CD8-positive, alpha-beta memory T cell (primary cell): ENCODE measurements at places on chromosomes 1 and 21.

DNA sequence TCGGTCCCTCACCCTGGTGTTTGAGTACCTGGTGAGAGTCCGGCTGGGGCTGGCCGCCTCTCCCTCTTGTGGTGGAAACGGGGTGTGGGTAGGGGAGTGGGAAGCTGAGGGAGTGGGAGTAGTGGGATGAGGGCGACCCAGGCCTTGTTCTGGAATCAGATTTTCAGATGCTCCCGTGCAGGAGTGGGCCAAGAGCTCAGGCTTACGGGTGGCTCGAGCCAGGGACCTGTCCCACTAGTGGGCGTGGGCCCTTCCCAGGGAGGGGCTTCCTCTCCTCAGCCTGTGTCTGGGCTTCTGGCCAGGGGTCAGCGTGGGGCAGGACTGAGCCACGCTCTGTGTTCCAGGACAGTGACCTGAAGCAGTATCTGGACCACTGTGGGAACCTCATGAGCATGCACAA, 22.0 kb downstream of the CDK18 start:
- no peak for DNase-seq
- no peaks in the 10 kb centered on the region for H3K36me3 ChIP-seq
- H3K4me3 ChIP-seq = no peak overlapping the region
- H3K4me1 ChIP-seq = no peaks in the 10 kb centered on the region
- H3K27me3 ChIP-seq = no peaks in the 10 kb centered on the region

GRCh38 chr1:86054396-86054795, 102.2 kb downstream of the COL24A1 start:
- H3K4me3 ChIP-seq = no peak overlapping the region
- no peak overlapping the region for H3K27ac ChIP-seq
- H3K36me3 ChIP-seq = no peaks in the 10 kb centered on the region
- no peak for DNase-seq
- H3K4me1 ChIP-seq = no peaks in the 10 kb centered on the region

GRCh38 chr1:46724991-46725735, 6.2 kb upstream of the EFCAB14 start:
- peak; percentile 38 for DNase-seq
- H3K27me3 ChIP-seq = peaks cover 5% of the 10 kb centered on the region
- no peak overlapping the region for H3K27ac ChIP-seq
- no peak overlapping the region for H3K4me3 ChIP-seq

DNA sequence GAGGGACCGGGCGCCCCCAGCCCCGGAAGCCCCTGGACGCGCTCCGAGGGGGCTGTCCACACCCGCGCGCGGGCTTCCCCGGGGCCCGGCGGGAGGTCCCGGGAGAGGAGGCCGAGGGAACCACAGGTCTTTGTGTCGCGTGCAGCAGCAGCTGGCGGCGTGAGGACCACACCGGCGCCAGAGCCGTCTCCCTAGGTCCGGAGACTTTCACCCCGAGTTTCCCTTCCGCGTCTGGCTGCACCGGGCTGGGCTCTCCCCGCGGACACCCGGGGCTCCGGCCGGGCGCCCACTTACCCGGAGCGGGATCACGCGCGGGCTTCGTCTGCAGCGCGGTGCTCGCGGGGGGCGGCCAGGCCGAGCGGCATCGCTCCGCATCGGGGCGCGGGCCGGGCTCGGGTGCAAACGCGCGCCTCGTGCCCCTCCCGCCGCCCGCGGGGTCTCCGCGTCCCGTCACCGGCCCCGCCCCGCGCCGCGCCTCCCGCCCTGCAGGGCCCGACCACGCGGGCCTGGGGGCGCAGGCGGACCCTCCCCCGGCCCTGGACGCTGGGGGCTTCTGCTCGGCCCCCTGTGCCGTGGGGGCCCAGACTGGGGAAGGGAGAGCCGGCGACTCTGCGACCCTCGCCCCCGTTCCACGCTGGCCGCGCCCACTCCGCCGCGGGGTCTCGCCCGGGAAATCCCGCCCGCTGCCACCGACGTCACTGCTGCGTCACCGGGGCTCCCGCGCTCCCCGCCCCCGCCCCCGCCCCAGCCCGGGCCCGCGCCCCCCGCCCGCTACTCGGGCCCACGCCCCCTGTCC, at the start of gene GNG4:
GNG4 (minus strand) TSS at position 417 of the 796 bp plus-strand sequence. CDS start 65,946 bp downstream, outside the sequence.
- H3K36me3 ChIP-seq = no peaks in the 10 kb centered on the region
- H3K27me3 ChIP-seq = peaks cover 48% of the 10 kb centered on the region
- peak; percentile 51 for DNase-seq
- peaks cover 14% of the 10 kb centered on the region for H3K4me1 ChIP-seq
- no peak within 1 kb of the TSS for H3K4me3 ChIP-seq
- no peak within 1 kb of the TSS for H3K27ac ChIP-seq

DNA sequence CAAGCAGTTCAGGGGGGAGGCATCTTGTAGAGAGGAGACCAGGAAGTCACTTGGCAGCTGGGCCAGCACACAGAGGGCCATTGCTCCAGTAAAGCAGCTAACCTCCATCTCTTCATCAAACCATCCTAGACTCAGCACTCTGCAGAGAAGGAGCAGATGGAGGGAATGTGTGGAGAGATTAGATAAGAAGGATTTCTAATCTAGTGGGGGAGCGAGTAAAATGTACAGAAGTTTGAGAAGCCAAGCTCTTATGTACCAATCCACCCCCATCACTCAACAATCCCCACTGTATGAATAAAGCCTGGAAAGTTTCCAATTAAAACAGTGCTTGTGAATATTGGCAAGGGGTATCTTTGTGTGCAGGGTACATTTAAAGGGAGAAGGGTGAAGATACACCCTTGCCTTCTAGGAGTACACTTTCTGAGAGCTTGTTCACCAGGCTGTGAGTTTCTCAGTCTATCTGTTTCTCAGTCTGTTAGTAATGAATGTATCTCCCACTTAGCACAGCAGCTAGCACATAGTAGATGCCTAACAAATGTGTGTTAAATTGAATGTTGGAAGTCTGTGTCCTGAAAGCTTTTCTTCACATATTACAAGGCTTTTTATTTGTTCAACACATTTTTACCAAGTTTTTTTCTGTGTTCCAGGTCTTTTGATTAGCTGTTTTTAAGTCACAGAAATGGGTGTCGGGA, 142.7 kb upstream of the UBE2U start:
- H3K4me3 ChIP-seq = no peak overlapping the region
- no peak for DNase-seq
- H3K27me3 ChIP-seq = no peaks in the 10 kb centered on the region
- no peaks in the 10 kb centered on the region for H3K4me1 ChIP-seq
- H3K36me3 ChIP-seq = no peaks in the 10 kb centered on the region
- H3K27ac ChIP-seq = no peak overlapping the region

DNA sequence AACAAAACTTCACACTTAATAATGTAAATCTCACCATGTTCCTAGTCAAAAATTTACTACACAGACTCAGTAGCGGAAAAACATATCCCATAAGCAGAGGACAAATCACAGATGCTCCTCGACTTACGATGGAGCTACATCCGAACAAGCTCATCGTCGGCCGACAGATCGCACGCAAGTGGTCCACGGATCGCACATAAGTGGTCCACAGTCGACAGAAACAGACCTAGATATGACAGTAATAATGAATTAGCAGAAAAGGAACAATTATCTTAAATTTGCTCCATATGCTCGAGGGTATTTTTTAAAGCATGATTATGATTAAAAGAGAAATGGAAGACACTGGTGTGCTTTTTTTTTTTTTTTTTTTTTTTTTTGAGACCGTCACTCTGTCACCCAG, 36.3 kb downstream of the WDR4 start:
- H3K27me3 ChIP-seq = no peaks in the 10 kb centered on the region
- DNase-seq = no peak
- no peaks in the 10 kb centered on the region for H3K4me1 ChIP-seq

DNA sequence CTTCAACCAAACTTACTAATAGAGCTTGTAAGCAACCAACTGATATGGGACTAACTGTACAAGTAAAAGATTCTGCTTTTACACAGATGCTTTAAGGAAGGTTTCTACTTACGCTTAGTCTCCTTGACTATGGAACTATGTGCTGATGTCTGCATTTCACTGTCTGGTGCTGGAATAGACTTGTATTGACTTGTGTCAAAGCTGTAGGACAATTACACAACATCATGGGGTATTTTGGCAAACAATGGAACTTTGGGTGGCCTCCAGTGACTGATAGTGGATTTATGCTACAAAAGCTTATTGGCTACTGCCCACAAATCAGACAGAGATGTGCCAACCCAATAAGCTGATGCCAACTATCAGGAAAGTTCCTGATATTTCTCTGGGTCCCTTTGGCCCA, 10.6 kb downstream of the CBR1 start:
- DNase-seq = no peak
- no peaks in the 10 kb centered on the region for H3K4me1 ChIP-seq
- no peak overlapping the region for H3K4me3 ChIP-seq
- no peaks in the 10 kb centered on the region for H3K27me3 ChIP-seq

- no peak for DNase-seq
- H3K27me3 ChIP-seq = no peaks in the 10 kb centered on the region
- H3K27ac ChIP-seq = no peak overlapping the region
- H3K36me3 ChIP-seq = no peaks in the 10 kb centered on the region
- H3K4me3 ChIP-seq = no peak overlapping the region
- no peaks in the 10 kb centered on the region for H3K4me1 ChIP-seq
Measured at GRCh38 chr1:244161236-244161510, 110.1 kb downstream of the ZBTB18 start.

GRCh38 chr1:54528613-54529012, 19.4 kb upstream of the ACOT11 start:
- no peaks in the 10 kb centered on the region for H3K27me3 ChIP-seq
- H3K4me3 ChIP-seq = no peak overlapping the region
- H3K36me3 ChIP-seq = no peaks in the 10 kb centered on the region
- H3K4me1 ChIP-seq = no peaks in the 10 kb centered on the region
- no peak for DNase-seq
- no peak overlapping the region for H3K27ac ChIP-seq

- no peak overlapping the region for H3K4me3 ChIP-seq
- no peaks in the 10 kb centered on the region for H3K27me3 ChIP-seq
- DNase-seq = no peak
Measured at GRCh38 chr1:26951821-26952497, 8.3 kb downstream of the KDF1 start.

DNA sequence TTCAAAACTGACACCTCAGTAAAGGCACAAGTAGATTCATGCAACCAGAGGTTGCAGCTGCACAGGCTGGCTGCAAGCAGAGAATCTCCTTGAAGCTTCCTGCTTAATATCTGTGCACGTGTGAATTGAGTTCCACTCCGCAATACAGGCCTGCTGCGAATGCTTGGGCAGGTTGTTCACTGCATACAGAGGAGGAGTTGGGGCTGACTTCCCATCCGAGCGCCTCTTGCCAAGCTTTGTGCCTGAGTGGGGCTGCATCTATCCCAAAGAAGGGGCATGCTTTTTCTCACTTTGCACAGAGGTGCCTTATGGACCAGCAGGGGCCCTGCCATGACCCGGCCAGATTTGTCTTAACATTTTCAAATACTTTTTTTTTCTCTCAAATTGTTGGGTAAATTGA, 17.9 kb upstream of the PADI1 start:
- H3K27ac ChIP-seq = no peak overlapping the region
- no peak overlapping the region for H3K4me3 ChIP-seq
- DNase-seq = no peak
- H3K4me1 ChIP-seq = peaks cover 24% of the 10 kb centered on the region
- H3K36me3 ChIP-seq = no peaks in the 10 kb centered on the region

- no peak for DNase-seq
- no peak overlapping the region for H3K4me3 ChIP-seq
- H3K27me3 ChIP-seq = no peaks in the 10 kb centered on the region
Measured at GRCh38 chr1:106780806-106781569, 275.5 kb upstream of the PRMT6 start.

DNA sequence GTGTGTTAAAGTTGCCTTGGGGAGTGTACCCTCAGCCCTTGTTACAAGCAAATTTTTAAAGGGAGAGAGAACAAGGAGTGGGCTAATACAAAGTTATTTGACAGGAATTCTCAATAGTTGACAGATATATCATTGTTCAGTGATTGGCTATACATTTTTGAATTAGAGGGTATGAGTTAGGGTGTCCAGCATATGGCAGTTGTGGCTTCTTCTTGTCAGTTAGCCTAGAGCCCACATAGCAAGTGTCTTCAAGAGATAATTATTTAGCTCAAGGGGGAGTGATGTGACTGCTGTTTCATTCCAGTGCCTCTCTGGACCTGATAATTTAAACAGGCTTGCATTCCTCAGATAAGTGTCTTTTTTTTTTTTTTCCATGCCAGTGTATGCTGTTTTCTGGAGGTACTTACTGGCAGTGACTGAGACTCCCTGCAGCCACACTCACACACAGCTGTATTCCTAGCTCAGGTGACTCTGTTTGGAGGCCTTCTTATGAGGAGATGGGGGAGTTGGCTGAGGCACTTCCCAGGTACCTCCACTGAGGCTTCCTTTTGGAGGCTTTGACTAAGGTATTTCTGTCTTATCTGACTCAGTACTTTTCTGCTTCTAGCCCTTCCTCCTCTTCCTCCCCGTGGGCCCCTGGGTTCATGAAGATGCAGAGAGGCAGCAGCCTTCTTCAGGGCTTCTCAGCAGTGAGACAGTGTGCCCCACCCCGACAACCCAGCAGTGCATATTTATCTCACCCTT, 32.3 kb downstream of the IVNS1ABP start:
- H3K4me3 ChIP-seq = no peak overlapping the region
- DNase-seq = no peak
- no peaks in the 10 kb centered on the region for H3K36me3 ChIP-seq
- H3K4me1 ChIP-seq = peaks cover 64% of the 10 kb centered on the region

DNA sequence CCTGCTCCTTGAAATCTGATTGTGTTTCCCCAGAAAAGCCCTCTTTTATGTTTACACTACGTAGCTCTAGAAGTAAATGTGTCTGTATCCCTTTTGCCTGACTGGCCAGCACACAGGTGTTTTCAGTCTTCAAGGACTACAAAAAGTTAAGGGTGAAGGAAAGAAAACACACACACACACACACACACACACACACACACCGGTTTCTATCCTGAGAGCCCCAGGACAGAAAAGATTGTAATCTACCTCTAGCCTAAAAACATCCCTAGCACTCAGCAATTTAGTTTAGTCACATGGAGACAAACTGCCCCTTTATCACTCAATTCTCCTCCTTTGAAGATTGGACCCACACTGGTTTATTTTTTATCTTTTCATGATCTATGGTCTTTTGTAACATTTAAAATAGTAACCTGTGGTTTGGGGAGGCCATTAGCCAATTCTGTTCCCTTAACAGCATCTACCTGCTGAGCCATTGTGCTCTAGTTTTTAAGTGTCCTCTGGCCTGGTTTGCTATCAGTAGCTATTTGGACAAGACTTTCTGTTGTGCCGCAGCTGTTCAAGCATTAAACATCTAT, 15.8 kb upstream of the TRIM45 start:
- no peaks in the 10 kb centered on the region for H3K36me3 ChIP-seq
- no peak for DNase-seq
- no peak overlapping the region for H3K27ac ChIP-seq
